ENCODE measurements at places on chromosomes 7 and 10.
A peak's percentile ranks its signal among the peaks of the same experiment; 100 is the strongest.

GRCh38 chr7:44411306-44411705 is 79.2 kb downstream of the NUDCD3 start:
- DNase-seq: no peak

DNA sequence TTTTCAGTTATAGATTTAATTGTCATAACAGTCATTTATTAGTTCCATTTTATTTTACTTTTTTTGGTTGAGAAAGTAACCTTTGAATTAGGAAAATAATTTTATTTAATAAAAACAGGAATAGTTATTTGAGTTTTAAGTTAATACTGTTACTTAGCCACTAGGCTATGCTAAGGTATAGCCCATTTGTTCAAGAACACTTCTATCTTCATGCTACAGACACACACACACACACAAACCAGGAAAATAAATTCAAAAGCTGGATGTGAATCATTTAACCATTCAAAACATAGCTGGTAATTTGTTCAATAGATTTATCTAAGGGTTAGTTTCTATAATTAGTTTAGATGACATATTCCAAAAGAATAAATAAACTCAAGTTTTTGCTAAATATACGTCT is 148.4 kb downstream of the RNF133 start:
- no peak for DNase-seq

GRCh38 chr7:139673230-139673629 is 104.6 kb downstream of the HIPK2 start:
- DNase-seq: no peak

GRCh38 chr7:66920256-66920655 is 769 bp upstream of the TMEM248 start:
- DNase-seq: no peak

- no peak for DNase-seq
Measured at GRCh38 chr10:21083861-21084260, 186.8 kb upstream of the NEBL start.

- DNase-seq: no peak
Measured at GRCh38 chr10:58742141-58742540, 229.5 kb downstream of the BICC1 start.

- DNase-seq: no peak
Measured at GRCh38 chr10:108230478-108231170, 1066.1 kb upstream of the SORCS1 start.

DNA sequence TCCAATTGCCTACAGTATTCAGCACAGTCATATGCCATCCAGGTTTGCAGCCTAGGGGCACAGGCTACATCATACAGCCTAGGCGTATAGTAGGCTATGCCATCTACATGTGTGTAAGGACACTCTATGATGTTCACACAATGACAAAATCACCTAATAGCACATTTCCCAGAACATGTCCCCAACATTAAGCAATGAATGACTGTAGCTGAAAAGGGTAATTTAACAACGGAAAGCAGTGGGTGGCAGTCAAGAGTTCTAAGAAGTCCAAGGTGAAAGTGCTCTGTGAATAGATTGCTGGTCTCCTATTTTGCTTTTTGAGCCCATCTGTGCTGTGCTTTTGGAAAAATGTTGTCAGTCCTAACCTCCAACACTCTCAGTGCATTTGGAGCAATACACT is 162.6 kb downstream of the KLF6 start:
- no peak for DNase-seq

GRCh38 chr7:7129381-7129780 is 53.0 kb upstream of the C1GALT1 start:
- no peak for DNase-seq

- DNase-seq: no peak
Measured at GRCh38 chr10:3248526-3249306, 76.1 kb upstream of the PITRM1 start.

GRCh38 chr10:123537188-123537961 is 128.8 kb upstream of the GPR26 start:
- no peak for DNase-seq

DNA sequence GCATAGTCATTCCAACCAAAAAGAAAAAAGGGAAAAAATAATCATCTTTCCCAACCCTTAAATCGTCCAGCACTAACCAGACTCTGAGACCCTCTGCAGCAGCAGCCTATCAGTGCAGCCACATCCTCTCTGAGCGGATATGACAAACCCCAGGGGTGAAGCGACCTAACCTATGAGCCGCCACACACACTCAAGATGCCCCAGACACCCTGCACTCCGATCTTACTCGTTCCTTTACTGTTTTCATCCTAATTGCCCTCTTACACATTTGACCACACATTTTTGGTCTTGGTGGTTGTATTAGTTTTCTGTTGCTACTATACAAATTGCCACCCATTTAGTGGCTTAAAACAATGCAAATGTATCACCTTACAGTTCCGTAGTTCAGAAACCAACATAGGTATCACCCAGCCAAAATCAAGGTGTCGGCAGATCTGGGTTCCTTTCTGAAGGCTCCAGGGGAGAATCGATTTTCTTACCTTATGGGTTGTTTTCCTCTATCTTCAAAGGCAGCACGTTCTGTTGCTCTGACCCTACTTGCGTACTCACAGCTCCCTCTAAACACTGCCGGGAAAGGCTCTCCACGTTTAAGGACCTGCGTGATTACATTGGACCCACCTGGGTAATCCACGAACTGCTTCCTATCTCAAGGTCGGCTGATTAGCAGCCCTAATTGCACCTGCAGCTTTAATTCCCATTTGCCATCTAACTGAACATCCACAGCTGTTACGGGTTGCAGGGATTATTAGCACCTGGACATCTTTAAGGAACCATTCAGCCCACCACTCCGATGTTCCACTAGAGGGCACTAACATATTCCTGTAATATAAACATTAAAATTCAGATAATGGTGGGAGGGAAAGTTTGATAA is 37.3 kb upstream of the PRSS1 start:
- DNase-seq: peak; percentile 51

DNA sequence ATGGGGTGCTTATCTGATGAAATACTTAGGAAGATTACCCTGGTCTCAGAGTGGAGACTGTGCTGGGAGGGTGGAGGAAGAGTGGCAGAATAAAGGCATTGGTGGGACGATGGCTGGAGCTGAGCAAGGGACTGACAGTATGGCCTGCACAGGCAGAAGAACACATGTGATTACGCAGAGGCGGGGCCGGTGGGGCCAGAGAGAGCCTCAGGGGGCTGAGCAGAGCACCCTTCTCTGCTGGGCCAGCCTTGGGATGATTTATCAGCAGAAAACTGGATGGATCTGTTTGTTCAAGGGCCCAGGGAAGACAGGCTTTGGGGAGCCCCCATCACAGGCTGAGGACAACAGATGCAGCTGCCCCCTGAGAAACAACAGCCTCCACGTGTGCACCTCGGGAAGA is 272.1 kb downstream of the SDK1 start:
- no peak for DNase-seq

DNA sequence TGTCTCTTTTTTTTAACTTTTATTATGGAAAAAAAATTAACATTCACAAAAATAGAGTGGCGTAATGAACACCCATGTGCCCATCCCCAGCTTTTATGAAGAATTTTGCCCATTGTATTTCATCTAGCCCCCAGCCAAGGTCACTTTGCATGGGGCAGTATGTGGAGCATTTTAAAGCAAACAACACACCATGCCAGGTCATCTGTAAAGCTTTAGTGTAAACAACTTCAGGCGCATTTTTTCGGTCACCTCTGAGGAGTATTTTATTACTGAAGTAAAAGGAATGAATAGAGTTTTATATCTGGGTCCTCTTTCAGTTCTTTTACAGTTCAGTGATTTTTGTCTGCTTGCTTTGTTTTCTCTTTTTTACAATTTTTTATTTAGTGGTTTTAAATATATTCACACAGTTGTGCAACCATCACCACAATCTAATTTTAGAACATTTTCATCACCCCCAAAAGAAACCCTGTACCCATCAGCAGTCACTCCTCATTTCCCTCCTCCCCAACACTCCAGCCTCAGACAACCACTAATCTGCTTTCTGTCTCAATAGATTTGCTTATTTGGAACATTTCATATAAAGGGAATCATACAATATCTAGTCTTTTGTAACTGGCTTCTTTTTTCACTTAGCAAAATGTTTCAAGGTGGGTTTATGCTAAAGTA is 87.9 kb downstream of the SLC37A3 start:
- DNase-seq: no peak

DNA sequence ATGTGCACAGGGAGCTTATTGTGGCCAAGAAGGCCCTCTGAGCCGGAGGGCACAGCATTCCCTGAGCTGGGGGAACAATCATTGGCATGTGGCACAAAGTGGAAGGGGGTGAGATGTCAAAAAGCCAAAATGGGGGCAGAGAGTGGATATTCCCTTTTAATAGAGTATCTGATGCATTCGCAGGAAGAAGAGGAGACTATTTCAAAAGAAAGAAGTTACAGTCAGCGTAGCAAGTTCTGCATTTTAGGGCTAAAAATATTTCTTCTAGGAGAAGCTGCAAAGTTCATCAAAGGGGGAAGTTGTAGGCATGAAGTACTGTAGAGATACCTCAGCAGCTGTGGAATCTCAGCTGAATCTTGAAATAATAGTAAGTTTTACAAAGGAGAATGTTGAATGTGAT is 136.0 kb upstream of the WDR11 start:
- DNase-seq: no peak
